ENCODE measurements at places on chromosomes 5 and 9.

DNA sequence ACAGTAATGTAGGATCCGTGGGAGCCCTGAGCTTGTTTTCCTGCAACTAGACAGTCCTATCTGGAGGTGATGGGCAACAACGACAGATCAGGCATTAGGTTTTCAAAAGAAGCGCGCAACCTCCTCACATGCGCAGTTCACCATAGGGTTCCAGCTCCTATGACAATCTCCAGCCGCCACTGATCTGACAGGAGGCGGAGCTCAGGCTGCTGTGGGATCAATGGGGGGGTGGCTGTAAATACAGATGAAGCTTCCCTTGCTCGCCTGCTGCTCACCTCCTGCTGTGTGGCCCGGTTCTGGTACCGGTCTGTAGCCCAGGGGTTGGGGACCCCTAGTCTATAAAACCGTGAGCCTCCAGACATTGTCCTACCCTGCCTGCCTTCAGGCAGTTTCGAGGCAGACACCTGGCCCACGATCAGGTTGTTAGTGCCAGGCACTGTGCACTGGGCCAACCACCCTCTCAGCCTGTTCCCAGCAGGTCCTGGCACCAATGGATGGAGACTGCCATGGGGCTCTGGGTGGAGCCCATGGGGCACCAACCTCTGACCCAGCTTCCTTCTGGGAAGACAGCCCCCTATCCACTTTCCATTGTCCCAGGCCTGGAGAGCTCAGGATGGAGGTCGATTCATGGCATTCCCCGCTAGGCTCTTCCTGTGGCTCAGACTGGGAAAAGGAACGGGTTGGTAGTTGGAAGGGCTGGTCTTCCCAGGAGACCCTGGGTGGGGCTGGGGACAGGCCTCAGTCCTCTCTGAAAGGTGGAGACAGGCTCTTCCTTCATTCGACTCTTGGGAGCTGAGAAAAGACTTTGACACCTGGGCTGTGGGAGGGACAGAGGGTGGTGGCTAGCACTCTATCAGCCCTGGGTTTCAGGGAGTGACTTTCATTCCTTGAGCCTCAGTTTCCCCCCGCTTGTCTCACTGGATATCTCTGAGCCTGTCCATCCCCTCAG, 1.7 kb downstream of the ENDOG start:
- DNase-seq: no peak

DNA sequence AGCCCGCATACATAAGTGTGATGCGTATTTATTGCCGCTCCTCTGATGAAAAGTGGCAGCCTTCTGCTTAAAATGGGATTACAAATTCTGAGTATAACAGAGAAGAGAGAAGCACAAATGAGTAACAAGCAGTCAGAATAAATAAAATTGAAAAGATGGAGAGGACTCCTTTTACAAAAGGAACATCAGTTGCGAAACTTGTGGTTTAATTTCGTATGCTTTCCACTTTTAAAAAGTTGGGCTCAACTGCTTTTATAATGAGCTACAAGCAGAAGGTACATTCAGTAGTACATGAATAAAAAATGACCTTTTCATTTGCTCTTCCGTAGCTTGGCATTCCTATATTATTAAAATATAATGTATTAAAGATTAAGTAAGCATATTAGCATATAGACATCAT, 320.0 kb downstream of the FBXL17 start:
- DNase-seq: no peak

DNA sequence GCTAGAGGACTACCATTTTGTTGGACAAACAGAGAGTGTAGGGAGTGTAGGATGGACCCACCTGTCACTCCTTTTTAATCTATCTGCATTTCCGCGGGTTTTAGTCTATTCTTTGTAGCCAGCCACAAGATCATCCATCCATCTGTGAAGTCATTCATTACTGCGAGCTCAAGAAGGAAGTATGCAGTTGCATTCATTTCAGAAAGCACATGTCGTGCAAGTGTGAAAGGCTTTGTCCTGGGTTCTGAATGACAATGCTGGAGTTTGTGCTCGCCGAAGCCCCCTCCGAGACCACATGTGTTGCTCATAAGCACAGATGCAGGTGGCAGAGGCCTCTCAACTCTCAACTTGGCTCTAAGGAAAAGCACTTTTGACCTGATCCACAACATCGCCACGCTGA, 70.3 kb upstream of the BASP1 start:
- DNase-seq: no peak

DNA sequence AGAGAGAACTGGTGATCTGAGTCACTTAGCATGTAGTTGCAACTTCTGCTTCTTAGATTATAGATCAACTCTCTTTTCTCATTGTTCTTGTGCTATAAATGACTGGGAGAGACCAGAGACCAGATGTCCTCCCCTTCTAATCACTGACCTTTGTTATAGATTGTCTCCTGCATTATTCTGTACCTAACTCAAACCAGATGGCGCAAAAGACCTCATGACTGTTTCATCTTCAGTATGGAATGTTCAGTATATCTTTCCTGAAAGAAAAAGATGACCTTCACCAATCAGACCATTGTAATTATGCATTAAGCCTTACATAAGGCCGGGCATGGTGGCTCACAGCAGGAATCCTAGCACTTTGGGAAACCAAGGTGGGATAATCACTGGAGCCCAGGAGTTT, 30.5 kb upstream of the ADAM19 start:
- no peak for DNase-seq

DNA sequence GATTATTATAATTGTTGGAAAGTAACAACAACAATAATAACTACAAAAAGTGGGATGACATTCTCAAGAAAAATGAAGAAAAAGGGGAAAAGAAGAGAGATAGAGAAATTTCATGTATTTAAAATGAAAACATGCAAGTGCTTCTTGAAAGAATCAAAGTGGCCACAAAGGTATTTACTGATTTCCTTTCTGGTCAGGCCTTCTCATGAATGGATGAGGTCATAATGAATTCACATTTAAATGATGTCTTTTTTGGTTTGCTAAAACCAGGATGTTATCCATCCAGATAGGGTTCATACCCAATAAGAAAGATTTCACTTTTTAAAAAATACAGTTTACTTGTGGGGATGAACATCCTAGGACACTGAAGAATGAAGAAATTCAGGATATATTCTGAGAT, 446.4 kb upstream of the PTGER4 start:
- DNase-seq: no peak

GRCh38 chr5:145587710-145588109, 247.4 kb downstream of the PRELID2 start:
- DNase-seq: peak; percentile 73

GRCh38 chr5:74013222-74013621, 387.2 kb downstream of the ARHGEF28 start:
- DNase-seq: no peak

- no peak for DNase-seq
Observed at GRCh38 chr5:128009403-128009802, 74.2 kb upstream of the SLC12A2 start.

DNA sequence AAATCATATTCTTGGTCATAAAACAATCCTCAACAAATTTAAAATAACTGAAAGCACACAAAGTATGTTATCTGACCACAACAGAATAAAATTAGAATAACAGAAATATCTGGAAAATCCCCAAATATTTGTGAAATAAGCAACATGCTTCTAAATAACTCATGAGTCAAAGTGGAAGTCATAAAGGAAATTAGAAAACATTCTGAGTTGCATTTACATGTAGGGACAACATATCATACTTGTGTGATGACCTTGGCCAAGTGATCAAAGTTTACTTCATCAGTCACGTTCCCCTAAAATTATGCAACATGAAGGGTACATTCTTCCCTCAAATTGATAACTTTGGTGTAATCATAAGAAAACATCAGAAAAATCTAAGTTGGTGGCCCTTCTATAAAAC, 64.7 kb downstream of the CSF2 start:
- no peak for DNase-seq

DNA sequence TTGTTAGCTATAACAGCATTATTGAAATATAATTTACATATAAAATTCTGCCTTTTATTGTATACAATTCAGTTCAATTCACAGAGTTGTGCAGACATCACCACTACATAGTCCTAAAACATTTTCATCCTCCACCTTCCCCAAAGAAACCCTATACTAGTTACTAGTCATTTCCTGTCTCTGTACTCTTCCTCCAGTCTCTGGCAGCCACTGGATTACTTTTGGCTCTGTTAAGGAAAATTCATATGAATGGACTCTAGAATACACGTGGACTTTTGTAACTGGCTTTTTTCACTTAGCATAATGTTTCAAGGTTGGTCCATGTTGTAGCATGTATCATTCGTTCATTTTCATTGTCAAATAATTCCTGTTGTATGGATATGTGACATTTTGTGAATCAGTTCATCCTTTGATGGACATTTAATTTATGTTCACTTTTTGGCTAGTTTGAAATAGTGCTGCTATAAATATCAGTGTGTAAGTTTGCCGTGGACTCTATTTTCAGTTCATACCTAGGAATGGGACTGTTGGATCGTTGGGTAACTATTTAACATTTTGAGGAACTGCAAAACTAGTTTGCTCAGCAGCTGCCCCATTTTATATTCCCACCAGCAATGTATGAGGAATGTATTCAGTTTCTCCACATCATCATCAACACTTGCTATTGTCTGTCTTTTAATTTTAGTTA, 9.7 kb downstream of the ICE1 start:
- DNase-seq: no peak

GRCh38 chr5:75335952-75336614, 937 bp upstream of the HMGCR start:
- DNase-seq: peak; percentile 59

DNA sequence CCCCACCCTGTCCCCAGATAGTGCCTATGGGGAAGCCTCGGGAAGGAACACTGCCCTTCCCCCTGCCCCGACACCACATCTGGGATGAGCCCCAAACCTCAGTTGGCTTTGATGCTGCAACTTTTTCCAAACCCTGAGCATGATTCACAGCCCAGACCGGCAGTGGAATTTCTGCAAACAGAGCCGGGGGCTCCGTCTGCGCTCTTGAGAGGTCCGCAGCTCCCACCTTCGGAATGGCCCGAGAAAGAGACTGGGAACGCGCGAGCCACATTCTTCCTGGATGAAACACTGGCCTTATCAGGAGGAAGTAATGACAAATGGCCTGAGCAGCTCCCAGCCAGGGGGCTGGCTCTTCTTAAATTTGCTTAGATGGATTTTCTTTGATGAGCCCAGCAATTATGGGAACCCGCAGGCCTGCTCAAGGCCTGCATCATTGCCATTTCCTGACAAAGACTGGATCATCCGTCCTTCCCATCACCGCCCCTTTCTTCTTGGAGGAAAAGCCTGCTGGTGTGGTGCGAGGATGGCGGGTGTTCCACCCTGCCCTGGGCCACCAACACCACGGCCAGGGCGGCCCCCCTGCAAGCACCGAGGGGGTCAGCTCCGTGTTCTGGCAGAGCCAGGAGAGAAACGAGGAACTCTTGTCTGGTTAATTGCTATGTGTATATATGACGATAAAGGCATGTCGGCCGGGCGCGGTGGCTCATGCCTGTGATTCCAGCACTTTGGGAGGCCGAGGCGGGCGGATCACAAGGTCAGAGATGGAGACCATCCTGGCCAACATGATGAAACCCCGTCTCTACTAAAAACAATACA, 38.8 kb upstream of the COL5A1 start:
- peak; percentile 97 for DNase-seq

DNA sequence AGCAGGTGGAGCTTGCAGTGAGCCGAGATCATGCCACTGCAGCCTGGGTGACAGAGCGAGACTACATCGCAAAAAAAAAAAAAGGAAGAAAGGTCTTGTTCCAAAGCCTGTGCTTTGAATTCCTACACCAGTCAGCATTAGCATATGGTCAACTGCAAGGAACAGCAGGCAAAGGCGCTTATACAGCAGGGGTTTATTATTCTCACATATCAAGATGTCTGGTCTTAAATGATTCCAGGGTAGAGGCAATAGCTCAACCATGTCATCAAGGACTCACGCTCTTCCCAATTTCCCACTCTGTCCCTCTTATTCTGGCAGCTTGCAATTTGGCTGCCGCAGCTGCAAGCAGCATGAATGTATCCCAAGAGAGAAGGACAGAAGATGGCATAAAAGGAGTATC, 28.6 kb upstream of the HRH2 start:
- DNase-seq: no peak

DNA sequence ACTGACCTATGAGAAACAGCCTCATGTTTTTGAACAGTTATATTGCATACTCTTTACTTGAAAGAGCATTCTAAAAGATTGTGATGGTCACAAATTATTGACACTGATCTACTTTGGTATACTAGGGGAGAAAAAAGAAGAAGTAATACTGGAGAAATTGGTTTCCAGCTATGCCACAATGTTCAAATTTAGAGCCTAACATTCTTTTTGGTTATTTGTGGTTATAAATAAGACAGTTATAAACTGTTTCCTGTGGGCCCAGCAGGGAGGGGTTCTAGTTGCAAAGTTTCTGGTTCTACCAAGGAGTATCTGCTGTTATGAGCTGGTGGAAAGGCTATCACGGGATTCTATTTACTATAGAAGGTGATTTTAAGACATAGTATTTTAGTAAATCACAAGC, 4.8 kb downstream of the CWC27 start:
- no peak for DNase-seq

- DNase-seq: no peak
Observed at GRCh38 chr9:137783521-137783920, 94.1 kb upstream of the CACNA1B start.

DNA sequence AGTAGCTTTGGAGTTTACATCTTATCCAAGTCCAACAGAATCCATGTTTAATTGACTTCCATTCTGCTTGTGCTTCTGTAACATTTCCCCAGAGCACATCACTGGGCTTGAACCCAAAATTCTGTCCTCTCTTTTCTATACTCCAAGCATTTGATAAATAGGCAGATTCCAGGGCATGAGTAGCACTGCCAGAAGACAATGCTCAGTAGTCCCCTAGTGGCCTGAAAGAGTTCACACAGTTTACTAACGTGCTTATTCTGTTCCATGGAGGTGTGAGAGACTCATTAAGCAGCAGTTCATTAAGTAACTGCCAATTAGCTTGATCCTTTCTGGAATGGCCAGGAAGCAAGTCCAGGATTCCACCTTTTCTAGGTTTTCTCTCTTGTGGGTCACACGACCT, 9.4 kb upstream of the GABRA6 start:
- no peak for DNase-seq

- no peak for DNase-seq
Observed at GRCh38 chr5:96322217-96322616, 110.8 kb downstream of the PCSK1 start.

GRCh38 chr9:89862316-89862715, 257.5 kb downstream of the GADD45G start:
- no peak for DNase-seq

DNA sequence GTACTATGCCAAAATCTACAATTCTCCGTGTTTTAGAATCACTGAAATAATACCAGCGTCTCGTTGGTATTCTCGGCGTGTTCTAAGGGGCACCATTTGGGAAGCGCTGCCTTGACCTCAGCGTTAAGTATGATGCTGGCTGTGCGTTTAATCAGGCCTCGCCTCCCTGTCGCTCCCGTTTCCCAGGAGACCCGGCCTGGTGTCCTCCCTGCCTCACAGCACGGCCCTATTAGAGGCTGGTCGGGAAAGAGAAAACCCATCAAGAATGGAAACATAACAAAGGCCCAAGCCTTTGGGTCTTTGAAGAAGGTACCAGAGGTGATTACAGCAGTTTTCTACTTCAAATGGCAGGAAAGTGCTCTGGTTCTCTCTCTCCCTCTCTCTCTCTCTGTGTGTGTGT, 30.0 kb downstream of the GFPT2 start:
- no peak for DNase-seq
